CD4-positive, alpha-beta T cell (primary cell): ENCODE measurements at places on chromosomes 13 and 19.

DNA sequence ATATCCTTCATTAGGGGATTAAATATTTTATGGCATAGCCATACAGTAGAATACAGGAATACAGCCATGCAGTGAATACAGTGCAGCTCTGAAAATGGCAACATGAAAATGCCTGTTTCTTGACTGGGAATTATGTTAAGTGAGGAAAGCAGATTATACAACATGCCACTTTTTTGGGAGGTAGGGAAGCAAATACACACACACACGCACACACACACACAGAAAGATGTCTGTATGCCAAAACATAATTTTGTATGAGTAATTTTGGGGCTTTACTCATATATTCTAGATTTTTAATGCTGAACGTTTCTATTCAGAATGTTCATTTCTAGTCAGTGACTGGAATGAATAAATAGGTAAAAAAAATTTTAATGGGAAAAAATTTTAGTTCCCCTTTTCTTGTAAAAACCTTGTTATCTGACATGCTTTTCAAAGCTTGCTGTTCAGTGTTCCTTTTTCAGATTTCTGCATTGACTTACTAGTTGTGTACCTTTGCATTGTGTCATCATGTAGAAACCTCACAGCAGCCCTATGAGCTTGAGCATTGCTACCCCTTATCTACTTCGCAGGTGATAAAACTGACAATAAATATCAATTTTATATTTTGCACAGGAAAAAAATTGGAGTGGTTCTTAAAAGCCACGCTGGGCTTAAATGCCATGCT lies 7.8 kb downstream of the GPR183 start:
- no peak for DNase-seq

GRCh38 chr13:30415430-30416030 lies 6.8 kb upstream of the UBE2L5 start:
- no peak for DNase-seq

DNA sequence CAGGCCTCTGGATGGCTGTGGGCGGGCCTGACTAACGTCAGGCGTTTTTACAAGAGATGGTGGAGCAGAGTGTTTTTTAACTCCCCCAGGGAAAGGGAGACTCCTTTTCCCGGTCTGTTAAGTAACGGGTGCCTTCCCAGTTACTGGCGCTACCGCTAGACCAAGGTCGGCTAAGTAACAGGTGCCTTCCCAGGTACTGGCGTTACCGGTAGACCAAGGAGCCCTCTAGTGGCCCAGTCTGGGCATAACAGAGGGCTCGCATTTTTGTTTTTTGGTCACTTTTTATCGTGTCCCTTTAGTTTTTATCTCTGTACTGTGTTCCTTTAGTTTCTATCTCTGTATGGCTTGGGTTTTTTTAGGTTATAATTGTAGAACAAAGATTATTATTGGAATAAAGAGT lies 10.0 kb downstream of the ZNF383 start:
- DNase-seq: no peak

GRCh38 chr19:40223135-40223822 lies 3.2 kb downstream of the CCNP start:
- peak; percentile 11 for DNase-seq

DNA sequence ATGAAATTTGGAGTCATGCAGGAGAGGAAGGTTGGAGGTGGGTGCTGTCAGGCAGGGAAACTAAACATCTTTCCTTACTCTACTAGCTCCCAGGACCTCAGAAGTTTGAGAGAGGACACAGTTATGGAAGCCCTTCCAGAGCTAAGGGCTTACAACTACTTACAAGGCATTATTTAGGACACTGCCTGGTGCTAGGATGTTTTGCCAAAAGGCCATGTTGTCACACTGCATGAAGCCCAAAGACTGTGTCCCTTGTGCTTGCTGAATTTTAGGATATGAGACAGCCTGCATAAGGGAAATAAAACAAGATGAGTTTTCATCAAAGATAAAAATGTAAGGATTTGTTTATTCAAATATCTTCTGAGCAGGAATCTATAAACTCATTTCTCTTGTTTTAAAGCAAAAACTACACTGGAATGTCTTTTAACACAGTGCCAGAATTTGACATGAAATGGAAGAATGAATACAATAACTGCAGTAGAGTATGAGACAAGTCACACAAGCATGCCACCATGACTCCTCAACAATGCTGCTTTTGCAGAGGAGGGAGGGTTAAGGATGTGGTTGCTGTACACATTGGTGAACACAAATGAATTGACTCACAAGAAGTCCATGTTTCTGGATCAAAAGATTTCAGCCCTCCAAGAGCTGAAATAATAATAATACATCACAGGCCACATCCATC lies 258.4 kb downstream of the SPRY2 start:
- DNase-seq: no peak

DNA sequence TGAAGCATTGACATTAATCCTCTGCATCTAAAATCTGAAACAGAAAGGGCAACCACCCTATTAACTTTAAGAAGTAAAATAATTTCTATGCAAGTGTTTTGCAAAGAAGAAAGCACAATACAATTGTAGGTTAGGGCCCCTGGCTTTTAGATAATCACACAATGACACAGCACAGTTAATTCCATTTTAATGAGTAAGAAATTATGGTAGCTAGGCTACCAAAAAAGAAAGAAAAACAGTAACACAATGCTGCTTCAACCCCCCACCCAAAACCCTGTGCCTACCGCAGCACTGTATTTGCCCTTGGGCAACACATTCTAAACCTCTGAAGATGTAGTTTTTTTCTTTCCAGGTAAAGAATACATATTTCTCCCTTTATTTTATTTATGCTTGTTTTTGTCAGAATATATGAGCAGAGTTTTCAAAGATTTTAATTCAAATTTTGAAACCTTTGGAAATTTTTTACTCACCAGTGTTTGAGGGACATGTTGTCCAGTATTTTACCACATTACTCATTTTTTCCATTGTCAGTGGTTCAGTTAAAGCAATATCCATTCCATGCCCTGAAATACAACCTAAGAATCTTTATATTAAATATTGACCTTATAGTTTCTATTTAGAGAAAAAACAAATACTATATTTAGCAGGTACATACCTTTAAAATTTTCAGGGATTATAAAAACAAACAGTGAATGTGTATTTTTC lies 21.1 kb downstream of the SOHLH2 start:
- no peak for DNase-seq

DNA sequence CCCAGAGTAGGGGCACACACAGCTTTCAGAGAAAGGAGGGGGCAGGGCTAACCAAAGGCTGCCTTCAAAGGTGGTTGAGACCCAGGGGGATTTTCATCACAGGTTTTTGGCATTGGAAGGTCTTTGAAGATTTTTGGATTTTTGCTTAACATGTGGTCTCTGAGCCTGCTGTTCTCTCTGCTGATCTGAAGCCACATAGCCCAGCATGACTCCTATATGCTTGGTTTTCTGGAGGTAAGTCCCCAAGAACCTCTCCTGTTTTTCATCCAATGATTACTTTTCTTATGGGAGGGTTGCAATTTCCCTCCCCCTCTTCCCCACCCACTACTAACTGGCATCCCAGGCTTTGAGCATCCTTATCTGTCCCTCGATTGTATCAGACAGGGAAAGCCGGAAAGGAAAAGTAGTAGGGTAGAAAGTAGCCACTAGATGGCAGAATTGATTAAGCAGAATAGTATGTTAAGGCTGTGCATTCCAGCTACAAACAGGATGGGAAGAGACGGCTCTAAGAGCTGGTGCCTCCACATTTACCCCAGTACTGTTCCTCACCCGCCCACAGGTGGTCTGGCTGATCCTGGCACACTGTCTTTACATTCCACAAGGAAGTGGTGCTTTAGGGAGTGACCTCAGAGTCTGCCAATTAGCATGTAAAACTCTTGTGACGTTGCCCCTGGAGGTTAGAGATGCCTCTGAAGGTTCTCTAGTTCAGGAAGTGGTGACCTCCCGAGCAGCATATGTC lies 218.9 kb upstream of the EDNRB start:
- DNase-seq: no peak

DNA sequence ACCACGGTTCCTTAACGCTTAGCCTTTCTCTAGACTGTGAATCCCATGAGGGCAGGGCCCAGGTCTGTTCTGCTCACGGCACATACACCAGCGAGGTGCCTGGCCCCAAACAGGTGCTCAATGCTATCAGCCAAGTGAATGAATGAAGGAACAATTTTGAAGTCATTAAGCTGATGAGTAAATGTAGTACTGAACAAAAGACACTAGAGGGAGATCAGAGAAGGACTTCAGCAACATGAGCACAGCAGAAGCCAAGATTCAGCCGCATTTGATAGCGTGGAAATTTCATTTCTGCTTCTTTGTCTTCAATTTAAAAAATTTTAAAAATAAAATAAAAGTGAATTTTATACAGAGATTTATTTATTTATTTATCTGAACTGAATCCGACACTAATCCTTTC lies 20.1 kb upstream of the MYO16 start:
- no peak for DNase-seq

GRCh38 chr19:5652261-5652660 lies 28.1 kb downstream of the MICOS13 start:
- no peak for DNase-seq

- no peak for DNase-seq
Observed at GRCh38 chr13:34657716-34658115, 284.4 kb upstream of the NBEA start.

DNA sequence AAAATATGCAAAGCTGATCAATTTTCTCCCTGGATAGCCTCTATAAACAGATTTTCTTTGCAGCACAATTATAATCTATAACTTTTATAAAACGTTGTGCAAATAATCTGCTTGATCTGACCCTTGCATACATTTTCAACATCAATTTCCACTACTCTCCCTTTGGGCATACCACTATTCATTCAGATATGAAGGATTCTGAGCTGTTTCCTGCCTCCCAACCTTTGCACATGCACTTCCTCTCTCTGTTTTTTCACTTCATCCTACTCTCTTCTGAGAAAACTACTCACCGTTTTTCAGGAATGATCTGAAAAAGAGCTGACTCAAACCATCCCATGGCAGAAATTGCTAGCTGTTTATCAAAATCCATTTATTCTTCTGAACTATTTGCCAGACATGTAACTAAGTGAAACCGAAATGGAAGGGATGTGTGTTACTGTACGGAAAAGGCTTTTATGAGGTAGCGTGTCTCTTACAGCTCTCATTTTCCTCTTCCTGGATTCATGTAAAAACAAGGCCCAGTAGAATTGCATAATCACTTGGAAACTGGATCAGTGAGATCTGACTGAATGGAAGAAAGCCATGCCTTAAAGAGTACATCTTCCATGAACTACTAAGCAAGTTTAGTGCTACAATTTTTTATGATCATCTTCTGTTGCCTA lies 1447.3 kb upstream of the MIR17HG start:
- no peak for DNase-seq

- no peak for DNase-seq
Observed at GRCh38 chr13:112457081-112457480, 80.9 kb downstream of the SPACA7 start.

DNA sequence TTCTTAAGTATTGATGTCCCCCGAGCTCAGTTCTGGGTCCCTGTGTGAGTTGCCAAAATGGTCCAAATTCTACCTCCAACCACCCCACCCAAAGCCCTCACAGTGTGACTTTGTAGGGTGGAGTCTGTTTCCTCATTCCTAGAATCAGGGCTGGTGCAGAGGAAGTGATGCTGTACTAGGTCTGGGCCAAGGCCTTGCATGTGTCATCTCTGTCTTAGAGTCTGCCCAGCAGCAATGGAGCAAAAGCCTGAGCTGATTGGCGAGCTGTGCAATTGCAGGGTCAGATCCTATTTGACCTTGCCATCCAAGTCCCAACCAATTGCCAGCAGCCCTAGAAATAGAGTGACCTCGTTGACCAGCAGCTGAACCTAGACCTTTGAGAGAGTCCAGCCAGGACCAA lies 97.0 kb upstream of the ANKRD10 start:
- DNase-seq: no peak

- no peak for DNase-seq
Observed at GRCh38 chr13:27170221-27170515, 1.4 kb downstream of the USP12 start.

DNA sequence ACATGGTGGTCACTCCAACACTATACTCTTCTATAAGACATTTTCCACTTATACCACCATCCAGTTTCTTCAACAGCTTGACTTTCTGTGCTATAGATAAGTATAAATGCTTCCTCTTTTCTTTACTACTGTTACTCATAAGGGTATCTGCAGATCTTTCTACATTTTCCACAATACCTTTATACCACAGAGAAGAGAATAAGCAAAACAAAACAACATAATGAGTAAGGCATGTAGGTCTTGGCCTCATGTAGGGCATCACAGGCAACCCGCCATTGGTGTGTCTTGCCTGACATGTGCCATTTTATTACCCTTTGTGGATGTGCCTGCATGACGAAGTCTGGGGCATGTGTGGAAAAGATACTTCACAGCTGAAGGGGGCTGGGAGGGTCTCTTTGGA lies 265.3 kb upstream of the STARD13 start:
- DNase-seq: no peak

- DNase-seq: no peak
Observed at GRCh38 chr13:112898621-112899280, 70.3 kb upstream of the MCF2L start.

GRCh38 chr13:80823472-80823871 lies 482.5 kb upstream of the SPRY2 start:
- no peak for DNase-seq

- no peak for DNase-seq
Observed at GRCh38 chr19:48719263-48720171, at the start of gene MAMSTR. TSS of gene MAMSTR (minus strand) at chr19:48719725. CDS start at chr19:48719031, 694 bp downstream.

DNA sequence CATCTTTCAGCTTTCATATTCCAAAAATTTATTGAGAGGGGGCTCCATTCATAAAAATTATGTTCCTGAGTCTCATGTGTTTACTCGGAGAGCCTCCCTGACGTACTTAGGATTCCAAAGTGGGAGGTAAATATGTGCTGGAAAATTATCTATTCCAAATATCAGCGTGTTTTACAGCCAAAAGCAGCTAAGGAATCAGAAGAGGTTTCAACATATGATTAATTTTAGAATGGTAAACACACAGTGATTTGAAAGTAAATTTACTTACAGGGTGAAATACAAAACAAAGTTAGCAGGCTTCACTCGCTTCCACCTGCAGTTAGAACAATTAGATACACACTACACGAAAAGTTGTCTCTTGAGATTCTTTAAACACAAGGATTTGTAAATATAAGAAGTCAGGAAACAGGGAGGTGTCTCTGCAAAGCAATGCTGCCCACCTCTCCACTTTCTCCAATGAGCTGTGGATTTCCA lies 313.8 kb upstream of the NBEA start:
- no peak for DNase-seq

- DNase-seq: no peak
Observed at GRCh38 chr19:34308381-34309367, 54.3 kb downstream of the GARRE1 start.

DNA sequence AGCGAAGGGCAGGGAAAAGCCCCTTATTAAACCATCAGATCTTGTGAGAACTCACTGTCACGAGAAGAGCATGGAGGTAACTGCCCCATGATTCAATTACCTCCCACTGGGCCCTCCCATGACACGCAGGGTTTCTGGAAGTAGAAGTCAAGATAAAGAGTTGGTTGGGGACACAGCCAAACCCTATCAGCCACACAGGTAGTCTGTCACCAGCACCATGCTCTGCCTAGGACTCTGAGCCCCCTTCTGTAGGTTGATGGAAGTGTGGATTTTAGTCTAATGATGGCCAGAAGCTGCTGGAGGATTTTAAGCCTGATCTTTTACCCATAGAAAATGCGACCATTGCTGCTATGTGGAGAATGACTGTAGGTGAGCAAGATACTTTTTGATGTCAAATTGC lies 60.8 kb downstream of the ARHGEF7 start:
- no peak for DNase-seq
